ENCODE measurements at places on chromosomes 3 and 15.

GRCh38 chr3:56355570-56356185, 112.6 kb downstream of the ERC2 start:
- DNase-seq, result no peak

GRCh38 chr15:79973456-79974195, 2.6 kb upstream of the BCL2A1 start:
- no peak for DNase-seq

DNA sequence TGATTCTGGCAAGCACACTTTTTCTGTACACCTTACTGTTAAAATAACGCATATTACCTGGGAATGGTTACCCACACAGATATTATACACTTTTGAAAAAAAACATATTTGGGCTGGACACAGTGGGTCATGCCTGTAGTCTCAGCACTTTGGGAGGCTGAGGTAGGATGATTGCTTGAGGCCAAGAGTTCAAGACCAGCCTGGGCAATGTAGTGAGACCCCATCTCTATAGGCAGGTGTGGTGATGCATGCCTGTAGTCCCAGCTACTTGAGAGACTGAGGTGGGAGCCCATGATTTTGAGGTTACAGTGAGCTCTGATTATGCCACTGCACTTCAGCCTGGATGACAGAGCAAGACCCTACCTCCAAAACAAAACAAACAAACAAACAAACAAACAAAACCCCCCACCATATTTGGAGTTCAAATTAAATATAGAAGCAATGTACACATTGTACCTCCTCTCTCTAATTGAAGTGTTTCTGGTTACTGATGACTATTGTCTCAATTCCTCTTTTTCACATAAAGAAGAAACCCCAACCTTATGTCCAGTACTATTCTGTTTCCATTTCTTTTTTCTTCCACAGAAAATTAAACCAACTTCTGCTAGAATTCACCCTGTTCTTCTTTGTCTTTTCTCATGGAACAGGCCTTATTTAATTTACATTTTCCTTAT, 152.6 kb upstream of the UMPS start:
- DNase-seq, result no peak

DNA sequence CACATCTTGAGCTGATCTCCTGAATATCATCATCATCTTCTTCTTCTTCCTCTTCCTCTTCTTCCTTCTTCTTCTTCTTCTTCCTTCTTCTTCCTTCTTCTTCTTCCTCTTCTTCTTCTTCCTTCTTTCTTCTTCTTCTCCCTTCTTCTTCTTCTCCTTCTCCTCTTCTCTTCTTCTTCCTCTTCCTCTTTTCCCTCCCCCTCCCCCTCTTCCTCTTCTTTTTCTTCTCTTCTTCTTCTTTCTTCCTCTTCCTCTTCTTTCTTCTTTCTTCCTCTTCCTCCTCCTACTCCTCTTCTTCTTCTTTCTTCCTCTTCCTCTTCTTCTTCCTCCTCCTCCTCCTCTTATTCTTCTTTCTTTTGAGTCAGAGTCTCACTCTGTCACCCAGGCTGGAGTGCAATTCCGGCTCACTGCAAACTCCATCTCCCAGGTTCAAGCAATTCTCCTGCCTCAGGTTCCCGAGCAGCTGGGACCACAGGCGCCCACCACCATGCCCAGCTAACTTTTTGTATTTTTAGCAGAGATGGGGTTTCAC, 197.9 kb upstream of the NANOGP8 start:
- DNase-seq, result no peak

DNA sequence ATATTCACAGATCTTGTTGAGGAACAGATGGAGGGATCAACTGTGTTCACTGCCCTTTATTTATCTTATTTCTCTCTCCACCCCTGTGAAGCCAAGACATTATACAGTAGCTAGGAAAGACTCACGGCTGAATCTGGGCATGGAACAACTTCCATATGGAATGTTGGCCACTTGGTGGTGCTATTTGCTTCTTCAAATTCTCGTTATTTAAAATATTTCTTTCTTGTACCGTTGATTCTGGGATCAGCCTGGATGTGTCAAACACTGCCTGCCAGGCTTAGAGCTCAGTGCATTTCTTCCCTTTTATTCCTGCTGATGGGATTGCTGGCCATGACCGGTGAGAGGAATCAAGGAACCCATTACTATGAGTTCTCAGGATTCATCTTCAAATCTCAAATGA, 17.5 kb upstream of the GASK1A start:
- peak; percentile 6 for DNase-seq

DNA sequence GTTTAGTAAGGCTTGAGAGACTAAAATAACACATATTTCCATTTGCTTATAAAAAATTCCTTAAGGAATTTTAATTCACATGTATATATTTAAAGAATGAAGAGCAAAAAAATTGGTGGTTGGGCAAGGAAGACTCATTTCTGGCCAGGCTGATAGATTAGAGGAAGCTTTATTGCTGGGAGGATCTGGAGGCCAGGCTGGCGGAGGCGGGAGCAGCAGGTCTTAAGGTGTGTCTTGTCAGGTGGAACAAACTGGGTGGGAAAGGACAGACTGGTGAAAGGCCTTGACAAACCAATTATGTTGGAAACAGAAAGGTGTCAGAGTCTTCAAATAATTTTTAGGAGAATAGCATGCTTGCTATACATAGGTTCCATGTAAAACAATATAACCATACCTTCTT, 124.7 kb downstream of the EPHA3 start:
- DNase-seq, result no peak

DNA sequence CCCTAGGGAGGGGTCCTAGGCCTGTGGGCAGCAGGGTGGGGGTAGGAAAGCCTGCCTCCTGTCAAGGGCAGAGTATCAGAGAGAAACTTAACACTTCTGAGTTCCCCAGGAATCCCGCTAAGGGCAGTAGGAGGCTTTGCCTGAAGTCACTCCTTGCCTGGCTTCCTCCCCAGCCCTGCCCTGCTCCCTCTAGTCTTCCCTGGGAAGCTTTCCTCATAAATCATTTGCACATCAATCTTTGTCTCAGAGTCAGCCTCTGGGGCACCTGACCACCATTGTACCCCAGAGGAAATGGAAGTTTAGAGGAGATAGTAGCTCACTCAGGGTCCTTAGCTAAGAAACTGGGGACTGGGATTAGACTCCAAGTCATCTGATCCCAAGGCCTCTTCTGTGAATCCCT, 129.4 kb upstream of the TLE3 start:
- no peak for DNase-seq

- DNase-seq, result no peak
Observed at GRCh38 chr15:35087759-35088158, 2.7 kb upstream of the NANOGP8 start.

DNA sequence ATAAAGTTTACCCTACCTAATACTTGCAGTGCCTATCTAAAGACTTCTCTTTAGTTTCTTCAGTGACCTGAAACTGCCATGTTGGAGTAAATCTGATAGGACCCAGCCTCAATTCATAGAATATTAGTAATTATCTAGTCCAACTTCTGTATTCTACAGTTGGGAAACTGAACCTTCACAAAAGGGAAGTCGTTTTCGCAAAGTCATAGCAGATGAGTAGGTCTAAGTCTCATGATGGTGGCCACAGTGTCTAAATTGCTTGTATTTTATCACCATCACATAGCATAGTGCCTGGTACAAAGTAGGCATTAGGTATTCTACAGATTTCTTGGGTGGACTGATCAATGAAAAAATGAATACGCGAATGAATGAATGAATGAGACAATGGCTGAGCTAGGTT, 8.4 kb downstream of the GMNC start:
- no peak for DNase-seq

DNA sequence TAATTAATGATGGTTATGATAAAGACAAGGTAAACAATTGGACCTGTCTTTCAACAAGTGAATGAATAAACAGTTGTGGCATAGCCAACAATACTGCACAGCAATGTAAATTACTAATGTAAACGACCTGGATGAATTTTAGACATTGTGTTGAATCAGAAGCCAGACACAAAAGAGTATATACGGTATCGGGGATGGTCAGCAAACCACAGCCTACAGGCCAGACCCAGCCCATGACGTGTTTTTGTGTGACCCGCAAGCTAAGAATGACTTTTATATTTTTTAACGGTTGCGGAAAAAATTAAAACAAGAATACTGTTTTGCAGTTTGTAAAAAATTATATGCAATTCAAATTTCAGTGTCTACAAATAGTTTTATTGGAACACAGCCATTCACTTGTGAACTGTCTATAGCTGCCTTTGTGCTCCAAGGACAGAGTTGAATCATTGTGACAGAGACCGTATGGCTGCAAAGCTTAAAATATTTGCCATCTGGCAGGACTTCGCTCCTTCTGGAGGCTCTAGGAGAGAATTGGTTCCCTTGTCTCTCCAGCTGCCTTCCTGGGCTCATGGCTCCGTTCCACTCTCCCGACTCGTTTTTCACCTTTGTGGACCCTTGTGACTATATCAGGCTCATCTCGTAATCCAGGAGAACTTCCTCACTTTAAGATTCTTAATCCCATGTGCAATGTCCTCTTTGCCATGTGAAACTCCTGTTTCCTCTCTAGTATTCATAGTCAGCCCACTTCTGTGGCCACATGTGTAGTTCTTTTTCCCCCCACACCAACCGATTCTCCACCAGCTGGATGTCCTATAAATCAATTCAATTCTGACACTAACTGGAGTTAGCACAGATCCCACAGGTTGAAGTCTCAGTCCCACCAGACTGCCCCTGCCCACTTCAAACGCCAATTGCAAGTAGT, 72.7 kb downstream of the CMTM8 start:
- DNase-seq, result no peak

GRCh38 chr3:53114011-53114400, 16.2 kb downstream of the RFT1 start:
- peak; percentile 85 for DNase-seq

DNA sequence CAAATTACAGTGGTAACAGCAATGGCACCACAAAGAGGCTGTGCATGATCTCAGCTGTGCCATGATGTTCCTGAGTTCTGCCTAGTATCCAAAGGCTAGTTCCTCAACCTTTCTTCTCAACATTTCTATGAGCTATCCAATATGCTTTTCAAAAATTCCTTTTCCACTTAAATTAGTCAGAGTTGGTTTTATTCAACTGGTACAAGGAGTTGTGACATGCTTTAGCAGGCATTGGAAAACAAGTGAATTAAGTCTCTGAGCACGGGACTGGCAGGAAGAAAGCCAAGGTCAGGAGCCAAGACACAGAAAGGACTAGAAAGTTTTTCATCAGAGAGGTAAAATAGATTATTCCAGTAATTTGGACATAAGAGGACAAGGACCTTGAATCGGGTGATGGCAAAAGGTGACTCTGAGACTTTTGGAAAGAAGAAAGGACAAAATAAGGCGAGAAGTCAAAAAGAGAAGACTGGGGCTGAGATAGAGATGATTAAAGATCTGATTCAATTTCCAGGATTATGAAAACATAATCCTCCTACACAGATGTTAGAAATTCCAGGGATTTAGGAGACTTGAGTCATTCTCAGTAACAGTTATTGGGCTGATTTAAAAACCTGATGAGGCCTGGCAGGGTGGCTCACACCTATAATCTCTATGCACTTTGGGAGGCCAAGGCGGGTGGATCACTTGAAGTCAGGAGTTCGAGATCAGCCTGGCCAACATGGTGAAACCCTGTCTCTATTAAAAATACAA, 36.1 kb downstream of the PBRM1 start:
- DNase-seq, result no peak

- no peak for DNase-seq
Observed at GRCh38 chr3:79204351-79204750, 563.4 kb downstream of the ROBO1 start.

DNA sequence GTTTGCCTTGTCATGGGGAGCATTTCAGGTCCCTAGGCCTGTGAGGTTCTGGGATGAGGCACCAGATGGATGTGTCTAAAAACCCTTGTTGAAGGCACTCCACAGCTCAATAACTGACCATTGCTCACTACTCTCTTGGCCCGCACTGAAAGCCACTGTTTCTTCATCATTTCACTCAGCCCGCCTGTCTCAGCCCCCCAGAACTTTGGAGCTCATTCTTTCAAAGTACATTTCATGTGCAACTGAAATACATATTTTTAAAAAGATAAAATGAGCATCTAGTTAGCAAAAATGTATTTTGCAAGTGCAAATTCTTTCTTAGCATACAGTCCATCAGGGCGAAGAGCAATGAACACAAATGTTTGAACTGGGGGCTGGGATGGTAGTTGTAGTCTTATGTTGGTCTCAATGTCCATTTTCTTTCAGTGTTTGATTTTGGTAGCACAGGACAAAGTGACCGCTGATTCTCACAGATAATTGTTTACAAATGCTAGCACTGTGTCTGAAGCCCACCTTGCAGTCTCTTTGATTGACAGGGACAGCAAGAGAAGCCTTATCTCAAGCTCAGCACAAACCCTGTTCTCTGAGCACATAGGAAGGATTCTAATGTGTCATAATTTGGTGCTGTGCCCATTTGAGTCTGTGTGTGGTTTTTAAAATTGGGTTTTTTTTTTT, 19.6 kb downstream of the HEMK1 start:
- DNase-seq, result no peak

Measured in stimulated activated CD4-positive, alpha-beta T cell treated with anti-CD3 and anti-CD28 coated beads, Interleukin-2, amount 100 ng/mL, for 48 hours (primary cell).